ENCODE measurements at places on chromosomes 16 and 17. TPM values are rescaled to one million over a fixed set of nuclear protein-coding genes. Genes with fewer than 3 reads are reported as not detected.

DNA sequence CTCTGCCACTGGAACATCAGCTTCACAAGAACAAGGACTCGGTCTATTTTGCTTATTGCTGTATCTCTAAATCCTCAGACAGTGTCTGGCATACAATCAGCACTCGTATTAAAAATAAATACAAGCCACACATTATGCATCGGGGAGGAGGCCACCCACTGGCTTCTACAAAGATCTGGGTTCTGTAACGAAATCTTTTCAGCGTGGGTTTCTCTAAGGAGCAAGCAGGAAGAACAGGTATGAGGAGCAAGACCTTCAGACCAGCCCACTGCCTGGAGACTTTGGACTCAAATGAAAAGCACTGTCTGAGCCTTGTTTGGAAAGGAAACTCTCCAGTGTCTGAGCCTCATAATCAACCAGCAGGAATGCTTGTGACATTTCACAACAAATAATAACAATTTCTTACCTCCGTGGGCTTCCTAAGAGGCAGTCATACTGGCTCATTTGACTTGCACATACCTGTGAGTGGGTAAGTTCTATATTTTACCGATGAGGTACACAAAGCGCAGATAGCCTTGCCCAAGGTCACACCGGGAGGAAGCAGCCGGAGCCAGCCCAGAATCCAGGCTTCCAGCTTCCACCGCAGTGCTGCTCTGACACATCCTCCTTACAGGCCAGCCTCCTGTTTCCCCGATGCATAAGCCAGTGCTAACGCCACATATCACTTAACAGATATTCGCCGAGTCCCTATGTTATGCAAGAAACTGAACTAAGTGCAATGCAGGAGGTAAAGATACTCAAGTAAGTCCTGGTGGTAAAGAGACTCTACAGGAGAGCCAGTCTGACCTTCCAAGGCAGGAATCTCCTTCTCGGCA lies 118.6 kb upstream of the TNRC6C start:
- DNase-seq = no peak

DNA sequence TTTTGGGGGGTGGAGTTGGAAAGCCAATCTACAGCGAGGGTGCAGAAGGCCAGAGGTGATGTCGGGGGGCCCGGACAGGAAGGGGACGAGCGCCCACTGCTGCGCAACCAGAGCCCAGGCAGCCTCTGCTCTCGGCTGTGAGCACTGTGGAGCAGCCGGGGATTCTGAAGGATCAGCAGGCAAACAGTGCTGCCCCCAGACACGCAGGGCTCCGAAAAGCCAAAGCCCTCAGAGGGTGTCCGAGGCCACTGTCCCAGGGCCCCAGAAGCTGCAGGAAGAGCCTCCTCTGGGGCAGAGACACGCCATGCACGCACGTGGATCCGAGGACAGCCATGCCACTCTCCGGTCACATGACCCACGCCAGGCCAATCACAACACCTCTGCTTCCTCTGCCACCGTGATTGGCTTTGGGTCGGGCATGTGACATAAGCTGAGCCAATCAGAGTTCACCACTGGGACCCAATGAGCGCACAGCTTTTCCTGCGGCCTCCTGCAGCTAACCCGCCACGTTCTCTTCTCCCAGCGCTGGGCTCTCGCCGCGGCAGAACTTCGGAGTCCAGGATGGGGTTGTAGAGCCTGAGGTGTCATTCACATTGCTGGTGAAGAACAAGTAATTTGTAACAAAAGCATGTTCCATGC lies 40.7 kb downstream of the ACTG1 start:
- peak; percentile 83 for DNase-seq

- DNase-seq = no peak
Observed at GRCh38 chr16:35506018-35506897, 2046.8 kb downstream of the TP53TG3F start.

The LRRC46 gene
- polyA plus RNA-seq = 2.3 TPM

GRCh38 chr17:15782866-15783265 lies 50.8 kb downstream of the TBC1D26 start:
- peak; percentile 39 for DNase-seq

DNA sequence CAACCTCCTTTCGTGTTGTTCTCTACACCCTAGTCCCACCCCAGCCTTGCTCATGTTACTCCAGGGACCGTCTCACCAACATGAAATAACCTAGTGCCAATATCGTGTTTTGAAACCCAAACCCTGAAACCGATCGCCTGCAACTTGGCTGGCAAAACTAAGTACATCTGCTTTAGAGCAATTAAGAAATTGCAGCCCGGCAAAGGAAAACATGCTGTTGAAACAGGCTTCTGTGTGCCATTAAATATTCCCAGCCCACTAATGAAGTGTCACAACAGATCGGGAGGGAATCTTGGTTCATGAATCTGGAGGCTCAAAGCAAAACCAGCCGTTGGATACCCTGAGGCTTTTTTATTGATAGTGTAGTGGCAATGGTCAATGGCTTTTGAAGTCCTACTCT lies 48.3 kb upstream of the GPR139 start:
- DNase-seq = no peak

The CHST4 gene
- 0.49 TPM for polyA plus RNA-seq

DNA sequence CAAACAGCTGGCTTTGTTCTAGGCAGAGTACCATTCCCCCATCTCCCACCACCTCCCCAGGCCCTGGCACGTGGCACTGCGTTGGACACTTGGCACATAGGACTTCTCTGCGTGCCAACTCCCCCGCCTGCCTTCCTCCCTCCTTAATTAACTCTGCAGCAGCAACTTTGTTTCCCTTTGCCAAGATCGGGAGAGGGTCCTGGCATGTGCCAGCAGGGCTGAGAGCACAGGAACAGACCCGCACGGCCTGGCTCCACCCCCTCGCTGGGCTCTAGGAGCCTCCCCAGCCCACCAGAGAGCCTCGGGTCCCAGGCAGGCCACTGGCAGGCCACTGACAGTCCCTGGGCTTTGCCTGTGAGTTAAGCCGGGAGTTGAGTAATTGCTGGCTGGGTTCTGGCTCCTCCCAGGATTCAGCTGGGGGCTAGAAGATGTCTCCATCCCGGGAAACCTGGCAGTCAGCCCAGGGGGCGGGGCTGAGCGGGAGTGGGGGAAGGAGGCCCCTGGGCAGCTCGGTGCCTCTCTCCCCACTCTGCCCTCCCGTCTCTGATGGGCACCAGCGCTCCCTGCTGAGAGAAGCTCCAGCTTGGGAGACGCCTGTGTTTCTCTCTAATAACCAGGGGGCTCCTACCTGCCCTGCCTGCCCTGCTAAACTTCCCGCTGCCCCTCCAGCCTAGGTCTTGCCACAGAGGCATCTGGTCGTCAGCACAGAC lies 224.0 kb upstream of the TNRC6C start:
- DNase-seq = peak; percentile 84

DNA sequence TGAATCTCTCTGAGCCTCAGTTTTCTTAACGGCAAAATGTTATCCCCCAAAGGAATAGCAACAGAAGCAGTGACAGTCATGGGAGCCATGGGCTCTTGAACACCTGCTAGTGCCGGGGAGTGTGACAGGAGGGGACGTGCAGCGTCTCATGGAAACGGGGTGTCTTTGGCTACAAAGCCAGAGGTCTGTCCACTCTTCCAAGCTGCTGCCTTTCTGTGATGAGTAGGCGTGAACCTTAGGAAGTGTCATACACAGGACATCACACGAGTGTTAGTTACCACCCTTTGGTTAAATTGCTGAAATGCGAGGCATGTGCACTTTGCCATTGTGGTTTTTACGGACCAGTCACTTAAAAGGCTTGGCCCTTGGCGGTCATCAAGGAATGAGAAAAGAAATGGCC lies 93.4 kb downstream of the IRF8 start:
- DNase-seq = no peak

DNA sequence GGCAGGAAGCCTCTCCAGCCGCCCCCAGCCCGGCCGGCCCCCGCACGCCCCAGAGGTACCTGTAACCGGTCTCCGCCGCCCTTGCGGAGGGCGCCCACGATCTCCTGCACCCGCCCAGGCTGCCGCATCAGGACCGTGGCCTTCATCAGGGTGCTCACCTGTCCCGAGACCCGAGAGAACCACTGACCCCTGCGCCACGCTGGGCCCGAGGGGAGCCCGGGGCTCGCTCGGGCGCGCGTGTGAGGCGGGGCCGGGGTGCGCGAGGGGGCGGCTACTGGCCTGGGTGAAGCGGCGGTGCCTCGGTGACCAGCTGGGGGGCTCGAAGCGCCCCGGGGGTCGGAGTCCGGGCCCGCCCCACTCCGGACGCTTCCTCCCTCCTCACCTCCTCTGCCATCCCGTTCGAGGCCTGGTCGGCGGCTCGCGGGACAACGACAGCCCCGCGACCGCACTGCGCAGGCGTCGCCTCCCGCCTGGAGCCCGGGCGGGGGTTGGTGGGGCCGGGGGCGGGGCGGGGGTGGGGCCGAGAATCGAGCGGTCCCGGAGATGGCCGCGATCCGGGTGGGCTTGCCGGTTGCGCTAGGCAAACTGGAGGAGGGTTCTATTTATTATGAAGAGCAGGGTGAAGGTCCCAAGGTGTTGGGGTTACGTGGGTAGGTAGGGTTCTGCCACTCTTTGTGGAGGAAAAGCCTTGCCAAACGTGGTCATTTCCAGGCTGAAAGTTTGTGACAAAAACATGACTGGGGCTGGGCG lies at the start of gene NT5C3B:
Gene NT5C3B (minus strand): TSS at position 433 of the 750 bp plus-strand sequence. CDS start 39 bp downstream, at position 394.
- DNase-seq = peak; percentile 55

DNA sequence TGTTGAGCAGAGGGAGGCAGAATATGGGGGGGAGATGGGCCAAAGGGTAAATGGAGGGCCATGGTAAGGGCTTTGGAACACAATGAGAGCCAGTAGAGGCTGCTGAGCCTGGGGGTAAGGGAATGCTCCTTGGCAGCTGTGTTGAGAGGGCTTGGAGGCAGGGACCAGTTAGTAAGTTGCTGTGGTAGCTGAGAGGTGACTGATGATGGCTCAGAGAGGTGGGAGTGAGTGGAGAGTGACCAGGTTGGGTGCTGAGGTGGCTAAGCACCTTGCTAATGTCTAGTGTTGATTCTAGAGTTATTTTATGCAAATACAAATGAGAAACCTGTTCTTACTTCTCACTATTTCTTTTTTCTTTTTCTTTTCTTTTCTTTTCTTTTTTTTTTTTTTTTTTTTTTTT lies 10.8 kb downstream of the SBK1 start:
- DNase-seq = no peak

DNA sequence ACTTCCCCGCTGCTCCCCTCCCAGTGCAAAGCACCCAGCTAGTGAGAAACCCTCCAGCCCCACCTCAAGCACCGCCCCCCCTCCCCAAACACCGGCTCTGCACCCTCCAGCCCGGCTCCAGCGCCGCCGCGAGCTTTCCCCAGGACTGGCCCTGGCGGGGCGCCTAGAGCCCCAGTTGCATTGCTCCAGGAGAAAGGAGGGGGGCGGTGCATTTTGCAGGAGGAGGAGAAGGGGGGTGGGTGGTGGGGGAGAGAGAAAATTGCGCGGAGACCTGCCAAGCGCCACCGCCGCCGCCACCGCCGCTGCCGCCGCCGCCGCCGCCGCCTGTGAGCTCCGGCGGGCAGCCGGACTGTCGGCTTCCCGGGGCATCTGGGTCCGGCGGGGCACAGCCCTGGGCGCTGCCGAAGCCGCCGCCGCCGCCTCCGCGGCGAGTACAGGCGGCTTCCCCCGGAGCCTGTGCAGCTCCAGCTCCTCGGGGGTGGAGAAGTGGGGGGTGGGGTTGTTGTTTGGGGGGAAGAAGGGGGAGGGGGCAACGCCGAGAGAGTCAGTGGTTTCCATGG lies 333 bp upstream of the NOG start:
- peak; percentile 60 for DNase-seq

The EDC4 gene
- polyA plus RNA-seq = 99.6 TPM

DNA sequence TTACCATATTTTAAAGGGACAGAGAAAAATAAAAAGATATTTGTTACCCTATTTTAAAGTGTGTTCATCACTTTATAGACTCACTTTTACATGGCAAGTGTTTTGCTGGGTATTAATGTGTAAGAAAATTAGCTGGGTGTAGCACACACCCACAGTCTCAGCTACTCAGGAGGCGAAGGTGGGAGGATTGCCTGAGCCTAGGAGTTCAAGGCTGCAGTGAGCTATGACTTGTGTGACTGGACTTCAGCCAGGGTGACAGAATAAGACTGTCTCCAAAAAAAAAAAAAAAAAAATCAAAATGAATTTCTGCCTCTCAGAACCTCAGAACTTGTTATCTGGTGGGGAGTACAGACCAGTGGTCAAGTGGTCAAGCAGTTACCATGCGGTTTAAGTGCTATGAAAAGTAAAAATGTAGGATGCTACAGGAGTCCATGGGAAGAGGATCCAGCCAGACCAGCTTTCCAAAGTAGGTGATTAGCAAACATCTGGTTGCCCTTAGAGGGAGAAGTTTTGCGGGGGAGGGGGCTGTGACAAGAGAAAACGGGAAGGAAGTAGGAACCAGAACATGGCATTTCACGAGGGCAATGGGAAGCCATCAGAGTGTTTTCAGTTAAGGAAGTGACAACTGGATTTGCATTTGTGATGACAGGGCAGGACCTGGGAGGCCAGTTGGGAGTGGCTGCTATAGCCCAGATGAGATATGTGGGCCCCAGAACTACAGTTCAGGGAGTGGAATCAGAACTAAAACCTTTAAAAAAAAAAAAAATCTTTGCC lies 13.9 kb downstream of the CNEP1R1 start:
- DNase-seq = no peak

- DNase-seq = no peak
Observed at GRCh38 chr17:2871205-2871604, 75.0 kb downstream of the RAP1GAP2 start.

The CBLN1 gene
- polyA plus RNA-seq = 0.09 TPM

GRCh38 chr17:6452471-6453266 lies 8.4 kb downstream of the PIMREG start:
- no peak for DNase-seq

DNA sequence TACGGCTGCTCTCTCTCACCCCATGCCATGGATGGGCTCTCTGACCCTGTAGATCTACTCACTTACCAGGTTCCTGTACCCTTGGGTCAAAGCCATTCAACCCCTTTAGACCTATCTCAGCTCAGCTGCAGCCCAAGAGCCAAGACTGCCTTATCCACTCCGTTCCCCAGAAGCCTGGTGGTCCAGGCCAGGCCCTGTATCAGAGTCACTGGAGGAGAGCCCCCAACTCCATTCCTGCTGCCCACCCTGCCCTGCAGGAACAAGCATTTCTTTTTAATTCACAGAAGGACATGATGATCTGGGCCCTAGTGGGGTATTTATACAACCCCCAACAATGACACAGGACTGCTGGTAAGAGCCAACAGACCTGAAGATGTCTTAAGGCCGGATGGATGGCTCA lies 76.8 kb downstream of the AIPL1 start:
- DNase-seq = no peak

DNA sequence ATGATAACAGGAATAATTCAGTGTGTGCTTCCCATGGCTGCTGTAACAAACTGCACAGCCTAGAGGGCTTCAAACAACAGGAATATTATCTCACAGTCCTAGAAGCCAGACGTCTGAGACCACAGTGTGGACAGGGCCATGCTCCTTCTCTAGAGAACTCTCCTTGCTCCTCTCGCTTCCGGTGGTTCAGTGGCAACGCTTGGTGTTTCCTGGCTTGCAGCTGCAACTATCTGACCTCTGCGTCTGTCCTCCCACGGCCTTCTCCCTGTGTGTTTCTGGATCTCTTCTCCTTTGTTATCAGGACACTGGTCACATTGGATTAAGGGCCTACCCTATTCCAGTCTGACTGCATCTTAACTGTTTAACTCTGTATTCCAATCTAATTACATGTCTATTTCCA lies 414.3 kb downstream of the MAF start:
- no peak for DNase-seq

GRCh38 chr17:2060681-2061440 lies 6.0 kb downstream of the HIC1 start:
- no peak for DNase-seq
